Mesothelial cell of epicardium (in vitro differentiated cells): ENCODE measurements at places on chromosomes 2 and 18. TPM values are rescaled to one million over a fixed set of nuclear protein-coding genes. Genes with fewer than 3 reads are reported as not detected.
A peak's percentile ranks its signal among the peaks of the same experiment; 100 is the strongest.

SERPINB12 gene
- not detected in 3 replicates for total RNA-seq

RGPD3 gene
- total RNA-seq = 0.09 to 0.18 TPM (median 0.18 TPM) in 3 replicates

GRCh38 chr2:694174-694573 is 17.0 kb upstream of the TMEM18 start:
- H3K27me3 ChIP-seq = no peaks in the 10 kb centered on the region
- peaks cover 15% of the 10 kb centered on the region for H3K4me1 ChIP-seq
- peaks cover 2% of the 10 kb centered on the region for H3K36me3 ChIP-seq
- H3K4me3 ChIP-seq = no peak overlapping the region
- H3K27ac ChIP-seq = peak overlapping the region; percentile 87
- no peak for DNase-seq

GRCh38 chr18:8264861-8265411 is 344.3 kb upstream of the RAB12 start:
- no peaks in the 10 kb centered on the region for H3K27me3 ChIP-seq
- H3K4me1 ChIP-seq = peaks cover 24% of the 10 kb centered on the region
- peak; percentile 43 for DNase-seq
- peak overlapping the region; percentile 55 for H3K27ac ChIP-seq

DNA sequence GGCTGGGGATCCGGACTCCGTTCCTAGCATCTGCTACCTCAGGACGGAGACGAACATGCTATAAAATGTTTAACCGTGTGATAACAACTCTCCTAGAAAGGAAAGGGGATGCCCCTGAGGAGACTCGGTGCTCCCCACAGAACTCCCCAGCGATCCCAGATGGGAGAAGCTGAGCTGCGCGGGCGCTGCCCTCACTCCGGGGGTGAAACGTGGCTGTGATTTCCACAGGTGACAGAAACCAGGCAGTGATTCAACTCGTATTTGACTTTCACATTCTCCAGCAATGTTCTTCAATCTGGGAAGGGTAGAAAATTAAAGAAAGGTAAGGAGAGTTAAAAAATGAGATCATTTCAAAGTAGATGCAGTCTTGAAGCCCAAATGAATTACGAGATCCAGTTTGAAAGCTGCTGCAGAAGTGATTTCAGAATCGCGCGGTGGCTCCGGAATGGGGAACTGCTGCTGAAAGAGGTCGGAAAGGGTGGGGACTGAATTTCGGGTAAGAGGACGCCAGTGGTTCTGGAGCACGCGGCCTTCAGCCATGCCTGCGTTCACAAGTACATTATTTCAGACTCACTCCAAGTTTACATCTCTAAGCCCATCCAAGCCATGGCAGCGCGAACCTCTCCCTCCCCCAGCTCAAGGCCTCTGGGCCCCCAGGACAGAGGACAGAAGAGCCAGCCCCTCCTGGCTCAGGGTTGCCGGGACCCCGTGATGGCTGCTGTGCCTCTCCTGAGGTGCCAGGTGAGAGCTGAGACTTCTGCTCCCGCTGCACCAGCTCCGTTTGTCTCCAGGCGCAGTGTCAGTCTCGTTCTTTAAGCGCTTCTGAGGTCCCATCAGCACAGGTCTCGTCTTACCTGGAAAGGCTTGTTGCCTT is 39.5 kb downstream of the ADNP2 start:
- H3K4me3 ChIP-seq = peak overlapping the region; percentile 77
- no peaks in the 10 kb centered on the region for H3K27me3 ChIP-seq
- no peak for DNase-seq
- peaks cover 3% of the 10 kb centered on the region for H3K4me1 ChIP-seq
- no peaks in the 10 kb centered on the region for H3K36me3 ChIP-seq
- no peak overlapping the region for H3K27ac ChIP-seq
